ENCODE measurements at places on chromosomes 11 and 22.

GRCh38 chr22:44523981-44524759 lies 26.1 kb upstream of the RTL6 start:
- DNase-seq: no peak

DNA sequence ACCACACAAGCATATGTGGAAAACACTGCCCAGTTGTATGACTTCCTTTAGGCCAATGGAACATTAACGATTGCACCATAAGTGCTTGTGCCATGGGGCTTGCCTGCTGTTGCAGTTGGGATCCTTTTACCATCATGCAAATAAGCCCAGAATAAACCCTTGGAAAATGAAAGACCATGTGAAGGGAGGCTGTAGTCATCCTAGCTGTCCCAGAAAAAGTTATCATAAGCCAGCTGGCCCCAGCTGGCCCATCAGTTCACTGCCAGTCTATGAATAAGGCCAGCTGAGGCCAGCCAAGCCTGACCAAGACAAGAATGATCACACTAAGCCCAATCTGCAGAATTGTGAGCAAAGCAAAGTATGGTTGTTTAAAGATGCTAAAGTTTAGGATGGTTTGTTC lies 253.9 kb upstream of the ARHGAP20 start:
- DNase-seq: no peak

- no peak for DNase-seq
These were observed 15.7 kb downstream of the NUP50 start for GRCh38 chr22:45179276-45180049.

DNA sequence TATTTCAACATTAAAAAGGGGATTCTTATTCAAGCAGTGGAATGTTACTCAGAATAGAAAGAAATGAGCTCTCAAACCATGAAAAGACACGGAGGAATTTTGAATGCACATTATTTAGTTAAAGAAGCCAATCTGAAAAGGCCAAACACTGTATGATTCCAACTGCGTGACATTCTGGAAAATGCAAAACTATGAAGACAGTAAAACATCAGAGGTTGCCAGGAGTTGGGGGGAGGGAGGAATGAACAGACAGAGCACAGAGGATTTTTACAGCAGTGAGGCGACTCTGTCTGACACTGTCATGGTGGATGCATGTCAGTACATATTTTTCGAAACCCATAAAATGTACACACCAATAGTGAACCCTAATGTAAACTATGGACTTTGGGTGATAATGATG lies 22.9 kb upstream of the THY1 start:
- DNase-seq: no peak

DNA sequence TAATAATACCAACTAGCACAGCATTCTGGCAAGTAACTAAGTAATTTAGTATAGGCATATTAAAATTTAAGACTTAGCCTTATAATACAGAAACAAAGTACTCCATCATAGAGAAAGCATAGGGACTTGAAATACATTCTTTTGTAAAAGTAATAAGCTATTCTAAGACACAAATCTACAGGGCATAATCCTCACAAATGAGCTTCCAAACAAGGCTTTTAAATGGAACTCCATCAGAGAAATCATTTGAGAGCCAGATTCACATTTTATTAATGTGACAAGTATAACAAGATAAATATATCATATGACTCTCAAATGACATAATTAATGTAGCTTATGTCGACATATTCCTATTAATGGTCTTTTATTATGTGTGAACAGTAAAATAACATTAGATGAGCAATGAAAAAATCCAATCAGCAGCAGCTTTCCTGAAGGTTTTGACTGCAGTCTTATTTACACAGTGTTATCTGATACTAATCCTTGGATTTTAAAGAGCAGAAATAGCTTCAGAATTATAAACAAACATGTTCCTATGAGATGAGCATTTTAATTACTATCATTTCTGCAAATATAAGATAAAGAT lies 241.4 kb downstream of the TTC28 start:
- no peak for DNase-seq

DNA sequence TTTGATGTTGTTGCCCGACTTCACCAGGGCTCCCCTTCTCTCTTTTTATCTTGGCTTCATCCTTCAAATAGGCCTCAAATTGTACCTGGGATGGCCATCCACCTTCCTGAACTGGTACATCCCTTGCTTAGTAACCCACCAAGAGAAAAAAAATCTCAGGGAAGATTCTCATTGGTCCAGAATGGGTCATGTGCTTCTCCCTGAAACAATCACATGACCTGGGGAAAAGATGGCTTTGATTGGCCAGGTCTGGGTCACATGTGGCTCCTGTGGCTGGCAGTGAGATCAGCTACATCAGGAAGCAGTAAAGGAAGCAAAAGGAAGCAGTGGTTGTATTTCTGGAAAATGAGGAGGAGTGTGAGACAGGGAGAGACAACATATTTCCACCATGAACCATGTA lies 540.2 kb downstream of the MIAT start:
- DNase-seq: no peak

- no peak for DNase-seq
These were observed 26.8 kb downstream of the MICAL2 start for GRCh38 chr11:12137005-12137690.

DNA sequence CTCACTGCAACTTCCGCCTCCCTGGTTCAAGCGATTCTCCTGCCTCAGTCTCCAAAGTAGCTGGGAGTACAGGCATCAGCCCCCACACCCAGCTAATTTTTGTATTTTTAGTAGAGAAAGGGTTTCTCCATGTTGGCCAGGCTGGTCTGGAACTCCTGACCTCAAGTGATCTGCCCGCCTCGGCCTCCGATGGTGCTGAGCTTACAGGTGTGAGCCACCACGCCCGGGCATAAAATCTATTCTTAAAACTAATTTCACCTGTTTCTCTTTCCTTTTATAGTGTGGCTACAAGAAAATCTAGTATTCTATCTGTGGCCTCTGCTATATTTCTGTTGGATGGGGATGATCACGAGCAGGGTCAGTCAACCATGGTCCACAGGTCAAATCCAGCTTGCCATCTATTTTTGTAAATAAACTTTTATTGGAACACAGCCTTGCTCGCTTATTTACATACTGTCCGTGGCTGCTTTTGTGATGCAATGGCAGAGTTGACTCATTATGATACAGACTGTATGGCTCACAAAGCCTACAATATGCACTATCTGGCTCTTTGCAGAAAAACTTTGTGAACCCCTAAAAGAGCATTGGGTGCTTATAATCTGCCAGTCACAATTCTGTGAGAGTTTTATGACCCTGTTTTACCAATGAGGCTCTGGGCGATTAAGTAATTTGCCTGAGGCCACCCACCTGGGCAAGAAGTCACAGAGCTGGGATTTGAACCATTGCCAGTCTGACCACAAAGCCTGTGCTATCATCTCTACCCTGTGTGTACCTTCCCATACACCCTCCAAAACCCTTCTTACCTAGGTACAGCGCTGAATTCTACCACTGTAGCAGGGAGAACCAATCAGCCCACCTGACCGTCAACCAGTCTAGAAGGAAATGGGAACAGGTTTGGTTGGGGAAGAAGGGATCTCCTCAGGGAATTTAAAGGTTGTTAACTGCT lies 28.3 kb downstream of the SLC1A2 start:
- DNase-seq: no peak

DNA sequence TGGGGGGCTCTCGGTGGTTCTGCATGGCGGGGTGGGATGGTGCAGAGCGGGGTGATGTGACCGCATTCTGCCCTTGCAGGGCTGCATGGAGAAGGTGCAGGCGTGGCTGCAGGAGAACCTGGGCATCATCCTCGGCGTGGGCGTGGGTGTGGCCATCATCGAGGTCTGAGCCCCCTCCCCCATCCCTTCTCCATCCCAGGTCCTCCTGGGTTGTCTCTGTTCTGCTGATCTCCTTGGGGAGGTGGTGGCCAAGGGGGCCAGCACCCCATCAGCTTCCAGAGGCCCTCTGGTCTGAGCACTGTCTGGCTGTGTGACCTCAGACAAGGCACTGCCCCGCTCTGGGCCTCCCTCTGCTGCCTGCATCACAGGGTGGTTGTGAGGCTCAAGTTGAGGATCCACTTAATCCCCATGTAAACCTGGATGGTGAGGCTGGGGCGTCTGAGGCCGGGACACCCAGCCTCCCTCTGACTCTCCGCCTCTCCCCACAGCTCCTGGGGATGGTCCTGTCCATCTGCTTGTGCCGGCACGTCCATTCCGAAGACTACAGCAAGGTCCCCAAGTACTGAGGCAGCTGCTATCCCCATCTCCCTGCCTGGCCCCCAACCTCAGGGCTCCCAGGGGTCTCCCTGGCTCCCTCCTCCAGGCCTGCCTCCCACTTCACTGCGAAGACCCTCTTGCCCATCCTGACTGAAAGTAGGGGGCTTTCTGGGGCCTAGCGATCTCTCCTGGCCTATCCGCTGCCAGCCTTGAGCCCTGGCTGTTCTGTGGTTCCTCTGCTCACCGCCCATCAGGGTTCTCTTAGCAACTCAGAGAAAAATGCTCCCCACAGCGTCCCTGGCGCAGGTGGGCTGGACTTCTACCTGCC lies 53.3 kb downstream of the CD82 start:
- no peak for DNase-seq

- DNase-seq: no peak
These were observed 72.6 kb upstream of the PPARA start for GRCh38 chr22:46077669-46078099.

DNA sequence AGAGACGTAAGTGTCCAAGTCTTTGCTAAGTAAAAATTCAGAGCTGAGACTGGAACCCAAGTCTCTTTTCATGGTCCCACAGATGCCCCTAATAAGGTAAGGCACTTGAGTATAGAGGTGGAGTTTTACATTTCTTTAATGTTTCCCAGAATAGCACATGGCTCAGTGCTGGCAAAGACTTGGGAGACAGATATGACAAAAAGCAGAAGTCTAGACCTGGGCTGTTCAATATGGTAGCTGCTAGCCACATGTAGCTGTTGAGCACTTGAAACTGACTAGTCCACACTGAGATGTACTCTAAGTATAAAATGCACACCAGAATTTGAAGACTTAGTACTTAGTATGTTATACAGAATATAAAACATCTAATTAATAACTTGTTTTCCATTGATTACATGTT lies 17.6 kb downstream of the VSTM5 start:
- DNase-seq: no peak

GRCh38 chr22:38694940-38695339 lies 5.8 kb downstream of the JOSD1 start:
- no peak for DNase-seq

DNA sequence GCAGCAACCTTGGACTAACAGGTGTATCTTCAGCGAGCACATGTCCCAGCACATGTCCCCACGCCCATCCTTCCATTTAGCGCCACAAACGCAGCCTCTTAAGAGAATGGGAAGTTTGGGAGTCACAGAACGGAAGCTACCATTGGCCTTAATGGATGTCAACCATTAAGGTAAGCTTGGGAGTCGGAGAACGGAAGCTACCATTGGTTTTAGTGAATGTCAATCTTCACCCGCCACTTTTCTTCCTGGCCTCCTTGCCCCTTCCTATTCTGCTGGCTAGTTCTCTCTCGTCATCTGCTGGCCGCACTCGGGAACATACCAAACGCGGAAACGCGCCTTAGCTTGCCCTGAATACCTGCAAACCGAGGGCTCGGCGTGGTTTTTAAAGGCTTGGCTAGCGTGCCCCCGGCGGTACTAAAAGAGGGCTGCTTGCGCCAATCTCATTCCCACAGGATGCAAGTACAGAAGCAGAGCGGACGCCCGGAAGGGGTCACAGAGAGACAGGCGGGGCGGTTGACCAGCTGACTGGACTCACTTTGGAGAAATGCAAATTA lies 24.3 kb downstream of the GLYATL1 start:
- DNase-seq: no peak

DNA sequence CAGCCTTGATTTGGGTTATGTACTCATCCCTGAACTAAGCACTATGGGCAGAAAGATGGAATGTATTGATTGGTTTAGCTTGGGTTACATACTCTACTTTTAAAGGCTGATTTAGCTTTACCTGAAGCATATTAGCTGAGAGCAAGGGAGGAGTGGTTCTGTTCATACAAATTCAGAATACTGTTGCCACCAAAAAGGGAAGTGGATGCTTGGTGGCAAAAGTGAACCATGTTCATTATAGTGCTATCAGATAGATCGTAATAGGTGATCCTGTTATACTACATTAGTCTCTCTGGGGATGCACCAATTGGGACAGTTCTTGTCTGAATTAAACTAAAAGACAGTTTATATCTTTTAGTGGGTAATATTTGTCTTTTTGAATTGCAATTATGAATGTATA lies 44.5 kb upstream of the RRM1 start:
- no peak for DNase-seq

DNA sequence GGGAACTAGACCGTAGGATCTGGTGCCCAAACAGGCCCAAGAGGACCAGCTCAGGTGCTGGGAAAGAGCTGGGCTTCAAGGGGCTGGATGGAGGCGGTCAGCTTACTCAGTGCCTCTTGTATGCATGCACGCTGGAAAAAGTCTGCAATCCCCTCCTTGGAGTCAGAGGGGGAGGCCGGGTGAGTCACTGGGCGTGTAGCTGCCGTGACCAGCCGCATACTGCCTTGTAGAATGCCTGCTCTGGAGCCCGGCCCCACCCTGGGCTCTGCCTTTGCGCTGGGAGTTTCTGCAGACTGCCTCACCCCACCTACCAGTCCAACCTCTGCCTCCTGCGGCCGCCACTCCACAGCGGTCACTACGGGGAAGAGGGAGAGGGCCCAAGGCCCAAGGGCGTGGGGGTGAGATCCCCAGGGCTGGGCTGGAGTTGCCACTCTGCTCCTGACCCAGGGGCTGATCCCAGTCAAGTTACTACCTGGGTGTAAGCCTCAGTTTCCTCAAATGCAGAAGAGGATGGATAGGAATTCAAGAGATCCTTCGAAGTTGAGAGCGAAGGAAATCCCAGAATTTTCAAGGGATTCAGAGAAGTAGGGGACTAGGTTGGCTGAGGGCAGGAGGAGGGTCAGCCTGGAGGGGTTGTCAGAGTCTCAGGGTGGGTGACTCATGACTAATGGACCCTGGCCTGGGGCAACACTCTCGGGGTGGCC lies 4.2 kb downstream of the MRGPRF start:
- no peak for DNase-seq

DNA sequence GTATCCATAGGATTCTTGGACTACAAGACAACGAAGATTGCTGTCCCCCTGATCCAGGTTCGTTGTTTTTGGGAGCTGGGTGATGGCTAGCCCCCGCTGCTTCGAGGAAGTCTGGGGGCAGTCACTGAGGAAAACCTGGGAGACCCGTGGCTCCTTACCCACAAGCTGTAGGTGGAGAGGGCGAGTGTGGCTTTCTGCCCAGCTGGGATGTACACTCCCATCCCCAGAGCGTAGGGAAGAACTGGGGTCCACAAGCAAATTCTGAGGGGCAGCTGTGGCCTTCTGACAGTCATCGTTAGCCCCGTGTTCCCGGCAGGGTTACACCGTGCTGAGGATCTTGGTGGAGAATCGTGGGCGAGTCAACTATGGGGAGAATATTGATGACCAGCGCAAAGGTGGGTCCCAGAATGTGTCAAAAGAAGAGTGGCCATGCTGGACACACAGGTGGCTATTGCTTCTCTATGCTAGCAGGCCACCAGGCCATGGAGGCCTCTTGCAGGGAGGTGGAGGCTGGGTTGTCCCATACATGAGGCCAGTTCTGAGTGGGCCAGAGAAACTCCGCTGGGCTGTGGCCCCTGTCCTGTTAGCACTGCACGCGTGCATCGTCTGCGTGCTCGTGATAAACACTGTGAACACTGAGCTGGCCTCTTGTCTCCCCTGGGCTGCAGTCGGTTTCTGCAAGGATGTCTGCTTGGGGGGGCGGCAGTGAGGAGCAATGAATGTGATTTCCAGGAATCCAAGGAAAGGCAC lies 39.8 kb downstream of the GLB1L2 start:
- no peak for DNase-seq

Measured in activated T-cell treated with anti-CD3 and anti-CD28 coated beads for 48 hours (primary cell).